ENCODE measurements at places on chromosomes 7 and 10.

GRCh38 chr7:142428094-142428493 lies 170.2 kb upstream of the PRSS58 start:
- DNase-seq: no peak

- DNase-seq: no peak
Measured at GRCh38 chr10:29540016-29540415, 94.8 kb downstream of the SVIL start.

- DNase-seq: no peak
Measured at GRCh38 chr10:79413196-79413595, 32.2 kb downstream of the ZCCHC24 start.

GRCh38 chr10:49323171-49323895 lies 24.4 kb downstream of the C10orf71 start:
- DNase-seq: no peak

- DNase-seq: no peak
Measured at GRCh38 chr7:148723846-148724245, 25.1 kb downstream of the CUL1 start.

DNA sequence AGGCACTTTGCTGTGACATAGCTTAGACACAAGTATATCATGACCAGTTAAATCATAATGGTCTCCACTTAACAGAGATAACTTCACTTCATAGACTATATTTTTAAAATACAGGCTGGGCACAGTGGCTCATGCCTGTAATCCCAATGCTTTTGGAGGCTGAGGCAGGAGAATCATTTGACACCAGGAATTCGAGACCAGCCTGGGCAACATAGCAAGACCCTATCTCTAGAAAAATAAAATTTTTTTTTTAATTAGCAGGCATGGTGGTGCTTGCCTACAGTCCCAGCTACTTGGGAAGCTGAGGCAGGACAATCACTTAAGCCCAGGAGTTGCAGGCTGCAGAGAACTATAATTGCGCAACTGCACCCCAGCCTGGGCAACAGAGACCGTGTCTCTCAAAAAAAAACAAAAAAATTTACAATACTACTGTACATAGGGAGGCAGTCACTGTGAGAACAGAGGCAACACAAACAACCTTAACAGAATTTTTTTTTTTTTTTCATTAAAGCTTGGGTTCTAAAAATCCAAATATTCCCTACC lies 105.1 kb downstream of the USP6NL start:
- DNase-seq: no peak

DNA sequence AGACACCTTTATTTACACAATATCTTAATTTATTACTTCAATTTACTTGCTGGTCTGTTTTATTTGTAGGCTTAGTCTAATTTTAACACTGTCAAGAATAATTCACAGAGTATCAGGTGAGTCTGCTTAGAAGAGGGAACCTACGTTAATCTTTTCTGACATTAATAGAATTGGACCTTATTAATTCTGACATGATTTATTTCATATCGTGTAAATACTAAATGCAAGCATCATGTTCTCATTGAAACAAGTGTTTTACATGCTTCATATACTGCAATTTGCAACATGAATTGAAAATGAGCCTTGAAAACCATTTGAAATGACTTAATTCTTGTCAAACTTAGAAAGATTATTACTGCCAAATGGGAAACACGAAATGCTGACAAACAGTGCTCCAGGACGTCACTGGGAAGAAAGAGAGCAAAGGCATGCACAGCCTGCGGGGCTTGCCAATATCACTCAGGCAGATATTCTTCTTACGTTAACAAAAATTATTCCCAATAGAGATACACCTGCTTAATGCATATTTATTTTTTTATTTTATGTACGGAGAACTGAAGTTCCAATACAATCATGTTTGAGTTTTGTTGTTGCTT lies 282.0 kb upstream of the AKR1E2 start:
- DNase-seq: no peak

Data from midbrain (tissue), 1 donor.